ENCODE measurements at places on chromosomes 2 and 18.
A peak's percentile ranks its signal among the peaks of the same experiment; 100 is the strongest.

- DNase-seq, result no peak
Observed at GRCh38 chr18:55243255-55243654, 284.0 kb upstream of the CCDC68 start.

DNA sequence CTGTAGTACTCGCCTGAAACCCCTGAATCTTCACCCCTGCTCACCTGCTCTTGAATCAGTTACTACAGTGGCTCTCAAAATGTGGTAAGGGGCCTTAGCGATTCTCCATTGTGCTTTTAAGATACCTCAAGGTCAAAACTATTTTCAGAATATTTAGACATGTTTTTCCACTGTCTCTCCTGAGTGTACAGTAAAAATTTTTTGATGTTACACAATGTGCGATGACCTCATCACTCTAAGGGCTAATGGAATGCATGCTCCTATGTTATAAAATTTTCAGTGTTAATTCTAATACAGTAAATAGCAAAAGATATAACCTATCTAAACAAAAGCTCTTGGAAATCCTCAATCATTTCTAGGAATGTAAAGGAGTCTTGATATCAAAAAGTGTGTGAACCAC lies 336.9 kb upstream of the PKDCC start:
- peak; percentile 26 for DNase-seq

DNA sequence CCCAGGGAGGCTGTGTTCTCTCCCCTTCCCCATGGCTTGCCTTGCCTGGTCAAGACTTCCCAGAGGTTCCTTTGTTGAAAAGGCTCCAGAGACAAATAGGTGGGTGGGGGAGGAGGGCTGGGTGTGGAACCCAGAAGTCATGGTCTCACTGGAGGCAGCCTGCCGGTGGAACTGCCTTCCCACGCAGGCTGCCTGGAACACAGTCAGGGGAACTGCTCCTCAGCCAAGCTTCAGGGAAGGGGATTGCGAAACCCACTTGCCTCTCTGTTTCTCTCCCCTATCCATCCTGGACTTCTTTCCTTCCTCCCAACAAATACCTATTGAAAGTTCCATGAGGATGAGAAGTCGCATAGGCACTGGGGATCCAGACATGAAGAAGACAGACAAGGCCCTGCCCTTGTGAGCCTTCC lies 31.6 kb downstream of the MARCO start:
- no peak for DNase-seq

- DNase-seq, result no peak
Observed at GRCh38 chr2:53987336-53987921, 16.6 kb upstream of the PSME4 start.

GRCh38 chr2:174568425-174568824 lies 29.2 kb downstream of the WIPF1 start:
- no peak for DNase-seq

GRCh38 chr2:205673312-205673711 lies 9.0 kb upstream of the NRP2 start:
- DNase-seq, result no peak

- DNase-seq, result peak; percentile 20
Observed at GRCh38 chr2:157420771-157421323, 23.0 kb downstream of the CYTIP start.

DNA sequence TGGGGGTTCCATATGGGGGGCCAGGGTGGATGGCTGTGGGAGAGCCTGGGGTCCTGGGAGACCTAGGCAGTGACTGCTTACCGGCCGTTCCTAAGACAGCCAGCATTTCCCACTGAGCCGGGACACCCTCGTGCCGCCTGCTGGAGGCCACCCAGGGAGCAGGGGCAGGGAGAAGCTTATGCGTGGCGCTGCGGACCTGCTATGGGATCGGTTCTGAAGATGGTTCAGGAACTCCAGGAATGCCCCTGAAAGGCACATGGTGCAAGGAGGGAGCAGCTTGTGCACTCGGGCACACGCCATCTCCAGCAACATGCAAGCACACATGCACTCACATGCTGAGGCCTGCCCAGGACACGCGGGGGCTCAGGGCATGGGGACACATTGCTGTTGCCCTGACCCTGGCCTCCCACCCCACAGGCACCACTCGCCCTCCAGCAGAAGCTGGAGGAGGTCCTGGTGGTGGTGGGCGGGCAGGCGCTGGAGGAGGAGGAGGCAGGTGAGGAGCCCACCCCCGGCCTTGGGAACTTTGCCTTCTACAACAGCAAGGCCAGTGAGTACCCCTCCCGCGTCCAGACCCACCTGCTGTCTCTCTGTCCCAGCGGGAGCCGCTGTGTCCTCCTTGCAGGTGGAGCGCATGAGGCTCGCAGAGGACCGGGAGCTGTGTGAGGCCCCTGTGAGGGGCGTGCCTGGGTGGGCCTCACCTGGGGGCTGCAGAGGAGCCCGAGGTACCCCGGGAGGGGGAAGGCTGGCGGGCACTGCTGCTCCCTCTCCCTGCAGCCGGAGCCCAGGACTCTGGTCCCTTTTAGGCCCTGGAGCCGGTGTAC lies 4.1 kb downstream of the KLHL30 start:
- DNase-seq, result no peak

DNA sequence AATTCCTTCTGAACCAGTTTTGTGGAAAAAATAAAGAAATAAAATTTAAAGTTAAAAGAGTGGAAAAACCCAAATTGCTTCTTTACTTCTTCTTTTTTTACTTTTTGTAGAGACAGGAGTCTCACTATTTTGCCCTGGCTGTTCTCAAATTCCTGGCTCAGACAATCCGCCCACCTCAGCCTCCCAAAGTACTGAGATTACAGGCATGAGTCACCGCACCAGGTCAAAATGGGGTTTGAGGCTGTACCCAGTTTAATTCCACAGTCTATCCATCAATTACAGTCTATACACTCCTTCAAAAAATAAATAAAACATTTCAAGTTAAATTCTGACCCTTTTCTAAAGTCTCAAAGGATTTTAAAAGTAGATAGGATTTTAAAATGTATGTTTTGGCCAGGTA lies 120.3 kb downstream of the FAM161A start:
- DNase-seq, result no peak

GRCh38 chr2:238702276-238703052 lies 145.4 kb upstream of the TWIST2 start:
- DNase-seq, result no peak

DNA sequence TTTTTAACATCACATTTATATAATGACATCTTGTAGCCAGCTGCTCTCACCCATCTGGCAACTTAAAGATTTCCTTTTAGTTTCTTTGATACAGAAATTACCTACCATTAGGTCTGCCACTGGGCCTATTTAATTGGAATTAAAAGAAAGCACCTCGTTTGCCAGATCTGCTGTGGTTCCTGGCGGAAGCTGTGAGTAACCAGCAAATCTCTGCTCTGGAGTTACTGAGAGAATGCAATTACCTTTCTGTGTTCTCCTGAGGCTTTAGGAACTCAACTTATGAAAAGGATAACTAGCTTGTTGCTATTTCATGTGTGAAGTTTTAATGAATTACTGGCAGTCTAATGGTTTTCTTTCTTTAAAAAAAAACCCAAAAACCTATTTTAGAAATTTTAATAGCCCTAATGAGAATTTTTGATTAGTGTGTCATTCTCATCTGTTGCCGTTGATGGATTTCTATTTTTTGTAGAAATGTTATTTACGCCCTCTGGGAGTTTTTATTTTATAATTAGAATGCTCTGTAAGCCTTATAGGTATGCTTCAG lies 69.7 kb upstream of the LYPD6B start:
- no peak for DNase-seq

DNA sequence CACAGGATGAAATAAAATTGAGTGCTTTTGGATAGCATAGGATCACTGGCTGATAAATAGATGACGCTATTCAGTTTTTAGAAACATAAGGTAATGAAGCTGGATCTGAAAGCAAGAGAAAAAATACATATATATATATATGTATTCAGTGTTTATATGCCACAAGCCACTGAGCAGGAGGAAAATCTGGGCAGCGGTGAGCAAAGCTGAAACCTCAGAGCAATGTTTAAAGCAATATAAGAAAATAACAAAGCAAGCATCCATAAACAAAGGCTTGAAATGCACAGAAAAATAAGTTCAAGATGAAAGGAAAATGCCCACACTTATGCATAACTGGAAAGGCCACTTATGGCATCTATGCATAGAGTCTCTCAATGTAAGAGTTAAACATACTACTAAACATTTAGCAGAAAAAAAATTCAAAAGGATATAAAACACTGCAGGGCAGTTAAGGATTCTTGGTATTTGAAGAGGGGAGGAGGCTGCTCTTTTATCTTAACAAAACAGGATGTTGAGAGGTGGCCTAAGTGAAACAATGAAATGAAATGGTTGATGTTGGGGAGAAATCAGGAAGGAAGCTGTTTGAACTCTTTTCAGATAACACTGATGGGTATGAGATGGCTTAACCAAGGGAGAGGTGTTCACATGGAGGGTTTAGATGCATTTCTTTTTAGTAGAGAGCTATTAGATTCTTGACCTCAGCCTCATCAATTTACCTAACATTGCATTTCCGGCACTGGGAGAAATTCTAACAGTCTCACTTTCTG lies 129.1 kb downstream of the ARHGAP15 start:
- no peak for DNase-seq

GRCh38 chr2:54605836-54606235 lies 117.6 kb upstream of the EML6 start:
- DNase-seq, result no peak

DNA sequence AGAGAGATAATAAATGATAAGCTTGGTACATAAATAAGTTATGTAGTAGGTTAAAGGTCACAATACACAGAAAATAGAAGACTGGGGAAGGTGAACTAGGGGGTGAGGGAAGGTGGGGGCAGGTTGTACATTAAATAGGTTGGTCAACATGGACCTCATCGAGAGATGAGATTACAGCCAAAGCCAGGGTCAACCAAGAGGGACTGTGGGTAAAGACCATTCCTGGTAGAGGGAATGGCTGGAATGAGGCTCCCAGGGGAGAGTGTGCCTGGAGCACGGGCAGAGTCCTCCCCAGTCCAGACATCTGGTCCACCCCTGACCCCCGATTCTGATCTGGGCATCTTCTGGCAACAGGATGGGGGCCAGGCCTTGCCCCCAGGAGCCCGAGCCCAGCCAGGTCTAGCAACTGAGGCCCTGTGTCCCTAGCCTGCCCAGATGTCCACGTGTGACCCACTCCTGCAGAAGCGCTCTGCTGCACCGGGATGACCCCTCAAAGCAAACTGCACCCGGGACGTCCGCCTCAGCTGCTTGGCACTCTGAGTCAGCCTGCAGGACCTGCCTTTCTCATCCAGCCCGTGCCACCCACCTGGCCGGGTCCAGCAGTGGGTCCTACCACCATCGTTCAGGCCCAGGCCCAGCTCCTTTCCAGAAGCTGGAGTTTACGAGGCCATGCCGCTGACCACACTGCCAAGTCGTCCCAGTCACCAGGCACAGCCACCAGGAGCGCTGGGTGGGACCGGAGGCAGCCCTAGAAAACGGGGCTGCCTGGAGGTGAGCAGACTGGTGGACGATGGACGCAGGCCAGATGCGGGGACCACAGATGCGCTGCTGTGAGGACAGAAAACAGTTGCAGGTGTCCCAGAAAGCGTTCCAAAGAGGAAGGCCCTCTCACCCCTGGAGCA lies 56.2 kb upstream of the ID2 start:
- DNase-seq, result no peak

DNA sequence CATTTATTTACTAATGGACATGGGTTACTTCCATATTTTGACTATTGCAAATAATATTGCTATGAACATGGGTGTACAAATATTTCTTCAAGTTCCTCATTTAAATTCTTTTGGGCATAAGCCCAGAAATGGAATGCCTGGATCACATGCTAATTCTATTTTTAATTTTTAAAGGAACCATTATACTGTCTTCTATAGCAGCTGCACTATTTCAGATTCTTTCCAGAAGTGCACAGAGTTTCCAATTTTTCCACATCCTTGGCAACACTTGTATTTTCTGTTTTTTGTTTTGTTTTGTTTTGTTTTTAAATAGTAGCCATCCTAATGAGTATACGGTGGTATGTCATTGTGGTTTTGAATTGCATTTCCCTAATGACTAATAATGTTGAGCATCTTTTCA lies 8.5 kb upstream of the RALBP1 start:
- no peak for DNase-seq

GRCh38 chr18:2139691-2140090 lies 431.6 kb downstream of the METTL4 start:
- peak; percentile 68 for DNase-seq

GRCh38 chr2:85939131-85939530 lies 50.3 kb upstream of the ST3GAL5 start:
- no peak for DNase-seq

GRCh38 chr2:157227592-157227991 lies 29.9 kb upstream of the GALNT5 start:
- DNase-seq, result no peak

GRCh38 chr2:28558158-28558820 lies 62.4 kb downstream of the PLB1 start:
- no peak for DNase-seq

GRCh38 chr2:128281852-128282245 lies 36.8 kb downstream of the HS6ST1 start:
- DNase-seq, result no peak

DNA sequence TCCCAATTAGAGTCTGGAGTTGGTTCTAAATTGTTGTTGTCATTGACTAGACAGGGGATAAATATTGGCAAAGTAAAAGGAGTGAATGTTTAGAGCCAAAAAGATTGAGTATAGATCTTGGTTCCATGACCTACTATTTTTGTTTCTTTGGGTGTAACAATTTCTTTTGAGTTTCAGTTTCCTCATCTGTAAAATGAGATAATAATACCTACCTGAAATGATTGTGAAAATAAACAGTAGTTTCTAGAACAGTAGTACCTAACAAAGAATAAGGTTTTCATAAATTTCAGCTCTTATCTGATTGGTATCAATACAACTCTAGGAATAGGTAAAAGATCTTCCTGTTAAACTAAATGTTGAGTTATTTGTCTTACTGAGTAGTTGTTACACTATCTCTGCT lies 56.8 kb downstream of the PMS1 start:
- no peak for DNase-seq

DNA sequence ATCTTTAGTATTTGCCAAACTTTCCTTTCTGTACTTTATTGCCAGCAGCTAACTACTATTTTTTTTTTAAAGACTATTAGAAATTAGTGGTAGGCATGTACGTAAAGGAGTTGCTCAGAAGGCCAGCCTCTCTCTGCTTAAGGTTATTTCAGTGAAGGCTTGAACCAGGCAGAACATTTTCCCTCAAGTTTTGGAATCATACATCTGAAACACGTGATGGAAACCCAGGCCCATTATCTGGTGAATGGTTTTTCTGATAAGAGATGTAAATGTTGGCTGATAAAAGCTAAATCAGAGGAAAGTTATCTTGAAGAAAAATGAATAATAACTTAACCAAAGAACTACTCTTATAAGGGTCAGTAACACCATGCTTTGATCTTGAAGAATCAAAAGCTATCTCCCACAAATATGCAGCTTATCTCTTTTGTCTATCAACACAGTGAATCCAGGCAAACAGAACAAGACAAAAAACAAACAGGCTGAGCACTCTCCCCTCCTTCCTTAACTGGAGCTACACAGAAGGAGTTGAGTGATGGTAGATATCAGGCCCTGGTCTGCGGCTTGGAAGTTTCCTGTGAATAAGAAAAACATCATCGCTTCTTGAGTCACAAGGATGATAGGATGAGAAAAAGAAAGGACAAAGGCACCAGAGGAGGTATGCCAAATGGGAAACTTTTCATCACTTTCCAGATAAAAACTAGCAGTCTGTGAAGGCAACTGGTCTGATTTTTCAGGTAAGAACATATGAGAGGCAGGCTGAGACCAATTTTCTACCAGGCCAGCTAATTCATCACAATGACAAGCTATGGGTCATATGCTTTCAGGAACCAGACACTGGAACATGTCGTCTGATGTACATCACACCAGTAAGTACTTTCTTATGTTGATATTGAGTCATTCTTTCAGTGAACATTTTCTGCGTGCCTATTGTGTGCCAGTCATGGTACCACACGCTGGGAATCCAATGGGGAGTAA lies 88.4 kb upstream of the STK17B start:
- no peak for DNase-seq

GRCh38 chr2:127415593-127416505 lies 2.4 kb upstream of the PROC start:
- no peak for DNase-seq

Measured in HS-5 (cell line).